ENCODE measurements at places on chromosomes 4 and X.

GRCh38 chr4:16692524-16692923 is 205.9 kb downstream of the LDB2 start:
- no peak for DNase-seq

DNA sequence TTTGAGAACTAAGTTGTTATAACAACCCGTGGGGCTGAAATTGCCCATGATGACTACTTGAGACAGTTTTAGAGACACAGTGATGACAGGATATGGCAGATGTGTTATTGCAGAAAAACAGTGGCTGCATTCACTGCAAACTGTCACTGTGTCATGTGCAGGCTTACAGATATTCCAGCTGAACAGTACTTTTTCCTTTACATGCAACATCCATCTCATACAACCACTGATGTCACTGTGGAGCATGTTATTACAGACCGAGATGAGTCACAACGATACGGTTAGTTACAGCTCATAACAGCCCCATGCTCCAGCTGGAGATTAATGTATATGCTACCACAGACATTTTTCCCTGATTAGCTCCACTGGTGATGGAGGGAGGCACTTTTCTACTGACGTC is 207.4 kb downstream of the TMA16 start:
- DNase-seq, result no peak

DNA sequence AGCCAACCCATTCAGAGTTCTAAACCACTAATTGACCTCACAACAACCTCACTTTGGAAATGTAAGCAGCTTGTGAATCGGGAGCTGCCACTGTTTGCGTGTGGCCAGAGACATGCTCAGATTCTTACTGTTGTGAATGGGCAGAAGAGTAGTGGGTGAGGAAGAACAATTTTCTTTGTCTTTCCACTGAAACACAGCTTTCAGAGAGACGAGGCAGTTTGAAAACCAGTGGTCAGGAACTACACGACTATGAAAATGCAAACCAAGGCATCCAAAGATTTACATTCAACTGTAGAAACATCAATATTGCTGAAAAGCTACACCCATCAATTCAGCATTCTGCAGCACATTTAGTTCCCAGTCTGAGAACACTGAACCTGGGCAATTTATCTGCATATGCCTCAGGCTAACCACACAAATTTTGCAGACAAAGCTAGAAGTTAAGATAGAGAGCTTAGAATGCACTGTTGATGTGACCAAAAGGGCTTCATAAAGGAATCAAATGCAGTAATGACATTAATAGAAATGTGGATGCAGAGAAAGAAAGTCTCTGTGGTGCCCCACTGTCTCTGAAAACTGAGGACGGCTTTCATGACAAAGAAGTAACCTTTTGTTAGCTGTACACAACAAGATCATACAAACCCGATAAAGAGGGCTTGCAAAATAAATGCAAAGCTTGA is 134.3 kb downstream of the APBB2 start:
- no peak for DNase-seq

GRCh38 chrX:13013363-13014110 is 30.9 kb downstream of the FAM9C start:
- DNase-seq, result no peak

DNA sequence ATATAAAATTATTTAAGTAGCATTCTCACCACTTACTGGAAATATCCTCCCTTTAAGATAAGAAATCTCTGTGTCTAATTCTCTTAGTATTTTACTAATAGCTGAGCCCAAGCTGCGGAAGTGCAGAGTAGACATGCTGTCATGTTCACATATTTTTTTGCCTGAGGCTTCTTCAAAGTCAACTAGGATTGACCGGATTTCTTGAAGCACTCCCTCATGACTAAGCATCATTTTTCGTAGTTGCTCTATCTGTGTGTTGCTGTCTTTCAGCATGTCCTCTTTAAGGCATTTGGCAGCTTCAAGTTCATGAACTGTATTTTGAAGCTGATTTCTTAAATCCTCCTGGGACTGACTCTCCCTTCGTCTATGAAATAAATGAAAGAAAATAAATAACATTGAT is 36.9 kb downstream of the CCDC158 start:
- no peak for DNase-seq

GRCh38 chr4:3703677-3704521 is 62.3 kb upstream of the ADRA2C start:
- DNase-seq, result peak; percentile 68

GRCh38 chr4:25592736-25593135 is 62.9 kb upstream of the SLC34A2 start:
- DNase-seq, result no peak

GRCh38 chr4:26496207-26496783 is 6.0 kb upstream of the CCKAR start:
- DNase-seq, result peak; percentile 24

DNA sequence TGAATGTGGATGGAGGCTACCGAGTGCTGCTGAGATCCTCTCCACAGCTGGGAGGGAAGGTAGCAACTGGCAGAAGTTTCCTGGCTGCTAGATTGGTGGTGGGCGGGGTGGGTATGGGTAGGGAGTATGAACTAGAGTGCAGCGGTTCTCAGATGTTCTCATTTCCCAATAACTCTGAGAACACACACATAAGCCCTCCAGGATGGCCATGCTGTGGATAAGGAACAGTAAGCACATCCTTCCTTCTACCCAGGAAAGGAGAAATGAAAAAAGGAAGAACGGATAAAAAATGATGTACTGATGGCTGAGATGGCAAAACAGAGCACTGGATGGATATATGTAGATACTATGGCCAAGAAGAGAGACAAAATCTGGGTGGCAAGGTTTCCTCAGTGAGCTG is 116.0 kb downstream of the ZNF827 start:
- DNase-seq, result no peak

DNA sequence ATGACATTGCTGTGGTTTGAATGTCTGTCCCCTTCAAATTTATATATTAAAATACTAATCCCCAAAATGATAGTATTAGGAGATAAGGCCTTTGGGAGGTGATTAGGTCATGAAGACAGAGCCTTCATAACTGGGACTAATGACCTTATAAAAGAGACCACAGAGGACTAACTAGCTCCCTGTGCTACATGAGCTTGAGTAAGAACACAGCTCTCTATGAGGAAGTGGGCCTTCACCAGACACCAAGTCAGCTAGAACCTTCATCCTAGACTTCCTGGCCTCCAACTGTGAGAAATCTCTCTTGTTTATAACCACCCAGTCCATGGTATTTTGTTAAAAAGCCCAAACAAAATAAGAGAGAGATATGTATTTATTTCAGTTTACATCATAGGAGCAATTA is 242.2 kb upstream of the CTSO start:
- DNase-seq, result no peak

- DNase-seq, result no peak
Observed at GRCh38 chr4:147847751-147848590, 116.1 kb downstream of the ARHGAP10 start.

DNA sequence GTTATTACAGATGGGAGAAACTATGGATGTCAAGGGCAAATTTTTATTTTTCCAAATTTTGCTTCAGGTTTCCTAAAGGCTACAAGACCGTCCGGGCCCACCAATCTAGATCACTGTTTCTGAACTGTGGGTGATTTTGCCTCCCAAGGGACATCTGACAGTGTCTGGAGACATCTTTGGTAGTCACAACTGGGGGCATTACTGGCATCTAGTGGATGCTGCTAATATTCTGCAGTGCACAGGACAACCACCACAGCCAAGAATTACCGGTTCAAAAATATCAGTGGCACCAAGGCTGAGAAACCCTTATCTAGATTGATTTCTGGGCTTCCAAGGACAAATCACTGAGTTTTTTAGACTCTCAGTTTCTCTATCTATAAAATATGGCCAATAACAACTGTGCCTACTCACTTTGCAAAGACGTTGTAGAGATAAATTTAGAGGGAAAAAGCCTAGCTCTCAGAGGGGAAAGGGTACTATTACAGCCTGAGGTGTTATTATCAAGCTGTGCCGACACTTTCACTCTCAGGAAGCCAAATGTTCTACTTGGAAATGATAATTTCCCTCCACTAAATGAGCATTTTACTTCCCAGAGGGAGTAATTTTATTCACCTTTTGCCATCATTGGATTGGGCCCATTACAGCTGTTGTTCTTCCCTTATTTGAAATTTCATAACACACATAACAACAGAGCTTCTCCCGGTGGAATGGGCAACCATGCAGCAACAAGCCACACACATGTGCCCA is 442.1 kb downstream of the CENPC start:
- no peak for DNase-seq

DNA sequence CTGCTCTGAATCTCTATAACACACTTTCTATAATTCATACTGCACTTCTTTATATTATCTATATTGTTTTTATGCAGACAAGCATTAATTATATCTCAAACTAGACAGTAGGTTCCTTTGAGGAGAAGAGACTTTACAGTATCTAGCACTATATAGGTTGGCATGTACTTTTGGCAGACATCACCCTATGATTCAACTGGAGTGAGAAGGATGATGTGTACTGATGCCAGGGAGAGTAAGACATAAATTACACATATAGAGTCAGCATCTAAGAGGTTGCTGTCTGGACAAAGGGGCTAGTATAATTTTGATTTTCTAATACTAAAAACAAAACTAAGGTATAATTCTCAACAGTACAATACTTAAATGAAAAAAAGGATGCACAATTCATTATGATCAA is 5.1 kb upstream of the RBM41 start:
- DNase-seq, result no peak

- no peak for DNase-seq
Observed at GRCh38 chr4:1192493-1193205, 20.3 kb upstream of the SPON2 start.

GRCh38 chrX:48468693-48469691 is 1.1 kb downstream of the SLC38A5 start:
- DNase-seq, result peak; percentile 65

- peak; percentile 78 for DNase-seq
Observed at GRCh38 chr4:73019462-73020047, 50.0 kb downstream of the COX18 start.

GRCh38 chr4:102760645-102761295 is at the start of gene MANBA:
MANBA (minus strand) TSS chr4:102760968; CDS start chr4:102760894, 74 bp downstream.
- DNase-seq, result peak; percentile 96

DNA sequence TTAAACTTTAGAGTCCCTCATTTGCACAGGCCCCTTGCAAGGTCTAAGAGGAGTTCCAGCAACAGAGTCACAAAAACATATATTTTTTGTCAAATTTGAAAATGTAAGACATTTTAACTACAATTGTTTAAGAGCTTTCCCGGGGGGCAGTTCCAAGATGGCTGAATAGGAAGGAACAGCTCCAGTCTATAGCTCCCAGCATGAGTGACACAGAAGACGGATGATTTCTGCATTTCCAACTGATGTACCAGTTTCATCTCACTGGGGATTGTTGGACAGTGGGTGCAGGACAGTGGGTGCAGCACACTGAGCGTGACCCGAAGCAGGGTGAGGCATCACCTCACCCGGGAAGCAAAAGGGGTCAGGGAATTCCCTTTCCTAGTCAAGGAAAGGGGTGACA is 71.4 kb upstream of the NMU start:
- DNase-seq, result no peak

DNA sequence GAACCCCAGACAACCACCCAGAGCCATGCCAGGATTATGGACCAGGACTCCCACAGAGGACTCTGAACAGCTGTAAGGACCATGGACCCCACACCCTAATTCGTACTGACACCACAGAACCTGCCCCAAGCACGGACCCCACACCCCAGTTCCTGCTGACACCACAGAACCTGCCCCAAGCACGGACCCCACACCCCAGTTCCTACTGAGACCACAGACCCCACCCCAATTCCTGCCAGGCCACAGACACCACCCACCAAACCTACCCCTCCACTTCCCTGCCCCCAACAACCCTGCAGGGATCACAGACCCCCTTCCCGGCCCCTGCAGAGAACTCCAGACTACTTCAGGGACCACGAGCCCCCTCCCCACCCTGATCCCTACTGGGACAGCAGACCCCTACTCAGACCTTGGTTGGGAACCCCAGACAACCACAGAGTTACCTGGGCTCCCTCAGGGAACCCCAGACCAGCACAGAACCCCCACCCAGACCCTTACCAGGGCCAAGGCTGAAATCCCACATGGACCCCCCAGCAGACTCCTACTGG is 1.4 kb upstream of the DHRSX start:
- no peak for DNase-seq

- DNase-seq, result peak; percentile 72
Observed at GRCh38 chrX:47637546-47638195, 7.9 kb upstream of the CFP start.

DNA sequence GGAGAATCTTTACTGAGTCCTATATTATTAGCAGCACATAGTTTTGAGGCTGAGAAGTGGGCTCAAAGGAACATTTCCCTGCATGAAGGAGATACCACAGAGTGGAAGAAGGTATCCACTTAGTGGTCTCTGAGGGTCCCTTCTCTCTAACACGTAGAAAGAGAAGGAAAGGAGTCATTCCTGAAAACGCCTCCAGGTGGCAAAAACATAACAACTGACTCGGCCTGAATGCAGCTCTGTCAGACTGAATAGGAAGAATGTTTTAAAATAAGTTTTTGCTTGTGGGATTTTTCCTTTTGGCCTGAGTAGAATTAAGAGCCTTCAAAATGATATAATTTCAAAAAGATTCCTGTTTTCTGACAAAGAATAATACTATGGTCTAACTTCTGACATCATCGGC is 23.3 kb downstream of the RPGR start:
- DNase-seq, result peak; percentile 55

GRCh38 chrX:140687706-140688105 is 21.9 kb upstream of the LINC00632 start:
- no peak for DNase-seq

DNA sequence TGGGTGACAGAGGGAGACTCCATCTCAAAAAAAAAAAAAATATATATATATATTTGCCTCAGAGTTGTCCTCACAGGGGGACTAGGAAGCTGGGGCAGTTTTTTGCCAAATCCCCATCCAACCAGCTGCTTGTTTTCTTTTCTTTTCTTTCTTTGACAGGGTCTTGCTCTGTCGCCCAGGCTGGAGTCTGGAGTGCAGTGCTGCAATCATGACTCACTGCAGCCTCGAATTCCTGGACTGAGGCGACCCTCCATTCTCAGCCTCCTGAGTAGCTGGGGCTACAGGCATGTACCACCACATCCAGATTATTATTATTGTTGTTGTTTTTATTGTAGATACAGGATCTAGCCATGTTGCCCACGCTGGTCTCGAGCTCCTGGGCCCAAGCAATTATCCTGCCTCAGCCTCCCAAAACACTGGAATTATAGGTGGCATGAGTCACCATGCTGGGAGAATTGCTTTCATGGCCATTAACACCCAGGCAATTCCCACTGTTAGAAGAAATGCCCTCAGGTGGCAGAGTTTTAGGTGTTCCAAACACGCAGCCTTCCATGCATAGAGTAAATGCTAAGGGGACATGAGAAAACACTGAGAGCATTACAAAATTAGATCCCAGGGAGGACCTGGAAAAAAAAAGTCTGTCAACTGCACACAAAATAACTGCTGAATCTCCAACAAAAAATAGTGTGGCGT is 98.0 kb downstream of the ARHGAP6 start:
- DNase-seq, result no peak
